ENCODE measurements at places on chromosomes 6 and 20. TPM values are rescaled to one million over a fixed set of nuclear protein-coding genes. Genes with fewer than 3 reads are reported as not detected.

ZNF133 gene
- 9.5 TPM for total RNA-seq

BANF2 gene
- total RNA-seq: not detected

NKX2-4 gene
- not detected for total RNA-seq

APCDD1L gene
- total RNA-seq: not detected

SIRPD gene
- 1.1 TPM for total RNA-seq

ZBTB12 gene
- total RNA-seq: 0.25 TPM

ALDH8A1 gene
- 255 TPM for total RNA-seq

EYS gene
- total RNA-seq: 0.08 TPM

KHDC1L gene
- total RNA-seq: not detected

PPP1R3D gene
- 1.4 TPM for total RNA-seq
